ENCODE measurements at places on chromosomes 1 and 21.
A peak's percentile ranks its signal among the peaks of the same experiment; 100 is the strongest.

GRCh38 chr1:17400725-17401341 is 28.8 kb downstream of the PADI6 start:
- DNase-seq: peak; percentile 28

- peak; percentile 77 for DNase-seq
Measured at GRCh38 chr1:18949686-18950400, 6.6 kb downstream of the IFFO2 start.

DNA sequence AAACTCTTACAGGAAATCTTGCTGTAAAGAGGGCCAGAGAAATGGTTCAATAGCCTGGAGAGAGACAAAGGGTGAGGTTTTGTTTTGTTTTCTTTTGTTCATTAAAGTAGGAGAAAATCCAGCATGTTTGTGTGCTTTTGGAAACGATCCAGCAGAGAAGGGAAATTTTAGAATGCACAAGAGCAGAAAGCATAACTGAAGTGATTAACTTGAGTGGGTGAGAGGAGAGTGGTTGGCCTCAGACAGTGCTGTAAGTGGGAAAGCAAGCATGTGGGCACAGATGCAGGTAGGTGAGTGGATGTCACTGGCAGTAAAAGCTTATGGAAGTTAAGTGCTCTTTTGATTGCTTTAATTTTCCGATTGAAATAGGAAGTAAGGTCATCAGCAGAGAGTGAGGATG is 50.2 kb downstream of the EEIG2 start:
- no peak for DNase-seq

- peak; percentile 39 for DNase-seq
Measured at GRCh38 chr1:38009088-38009840, 3.3 kb upstream of the UTP11 start.

GRCh38 chr1:5887349-5887970 is 104.8 kb downstream of the NPHP4 start:
- DNase-seq: no peak

DNA sequence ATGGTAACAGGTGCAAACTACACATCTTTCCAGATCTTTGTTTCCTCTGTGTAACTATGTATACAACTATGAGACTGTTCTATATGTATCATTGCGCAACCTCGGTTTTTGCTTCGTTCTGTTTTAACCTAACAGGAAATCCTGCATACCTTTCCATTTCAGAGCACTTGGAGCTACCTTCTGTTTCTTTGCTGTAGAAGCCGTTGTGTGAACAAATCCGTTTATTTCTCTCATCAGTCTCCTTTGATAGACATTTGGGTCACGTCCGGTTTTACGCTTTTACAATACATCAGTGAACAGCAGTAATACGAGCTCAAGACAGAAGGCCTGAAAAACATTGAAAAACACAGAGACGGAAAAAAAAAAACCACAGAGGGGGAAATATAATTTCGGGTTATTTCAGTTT is 10.5 kb downstream of the ATP5IF1 start:
- no peak for DNase-seq

- no peak for DNase-seq
Measured at GRCh38 chr1:12085643-12086260, 22.6 kb downstream of the TNFRSF8 start.
